Activated CD4-positive, alpha-beta T cell treated with anti-CD3 and anti-CD28 coated beads, Interleukin-2, Interleukin-6, amounts not matched to agents 100 ng/mL and 50 ng/mL, durations not matched to agents 16 hours and 8 hours (primary cell): ENCODE measurements at places on chromosomes 6 and 20.

DNA sequence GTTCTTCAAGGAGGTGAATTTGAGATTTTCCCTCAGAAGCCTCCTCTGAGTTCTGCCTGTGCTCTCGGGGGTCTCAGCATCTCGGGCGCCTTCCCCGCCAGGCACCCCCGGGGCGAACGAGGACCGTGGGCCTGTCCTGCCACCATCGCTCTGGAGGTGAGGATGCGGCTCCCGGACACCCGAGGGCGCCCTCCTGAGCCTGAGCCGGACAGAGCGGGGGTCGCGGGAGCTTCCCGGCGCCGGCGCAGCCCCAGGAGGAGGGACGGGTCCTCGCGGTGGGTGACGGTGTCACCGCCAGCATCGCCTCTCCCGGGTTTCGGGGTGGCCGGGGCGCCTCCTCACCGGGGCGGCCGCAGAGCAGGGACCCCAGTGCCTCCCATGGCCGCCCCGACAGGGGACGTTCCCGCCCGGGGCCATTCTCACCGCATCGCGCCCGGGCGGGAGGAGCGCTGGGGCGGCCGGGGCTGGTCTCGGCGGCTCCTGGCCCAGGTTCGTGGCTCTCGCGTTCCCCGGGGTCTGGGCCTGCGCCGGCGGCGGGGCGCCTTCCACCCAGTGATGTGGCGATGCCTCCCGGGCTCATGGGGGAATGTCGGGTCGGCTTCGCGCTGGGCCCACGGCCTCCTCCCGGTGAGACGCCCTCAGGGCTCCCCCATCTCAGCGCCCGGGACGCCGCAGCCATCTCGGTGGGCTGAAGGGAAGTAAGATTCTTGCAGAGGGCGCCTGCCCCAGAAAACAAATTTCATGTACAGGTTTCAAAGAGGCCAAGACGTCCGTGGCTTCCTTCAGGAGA, 210.5 kb downstream of the ERMARD start:
- no peak for DNase-seq

DNA sequence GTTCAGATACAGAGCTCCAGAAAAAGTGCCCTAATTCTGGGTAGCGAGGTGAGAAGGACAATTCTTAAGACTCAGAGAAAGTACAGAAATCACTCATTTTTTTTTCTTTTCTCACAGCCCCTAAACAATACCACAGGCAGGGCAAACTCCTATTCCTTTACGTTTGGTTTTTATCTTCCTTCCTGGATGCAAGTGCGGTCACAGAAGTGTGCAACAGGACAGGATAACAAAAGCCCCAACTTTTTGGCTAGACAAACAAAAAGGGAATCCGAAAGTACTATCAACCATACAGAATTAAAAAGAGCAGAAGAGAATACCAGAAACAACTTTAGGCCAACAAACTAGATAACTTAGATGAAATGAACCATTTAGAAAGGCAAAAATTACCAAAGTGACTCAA, 18.4 kb upstream of the BEND6 start:
- peak; percentile 9 for DNase-seq

DNA sequence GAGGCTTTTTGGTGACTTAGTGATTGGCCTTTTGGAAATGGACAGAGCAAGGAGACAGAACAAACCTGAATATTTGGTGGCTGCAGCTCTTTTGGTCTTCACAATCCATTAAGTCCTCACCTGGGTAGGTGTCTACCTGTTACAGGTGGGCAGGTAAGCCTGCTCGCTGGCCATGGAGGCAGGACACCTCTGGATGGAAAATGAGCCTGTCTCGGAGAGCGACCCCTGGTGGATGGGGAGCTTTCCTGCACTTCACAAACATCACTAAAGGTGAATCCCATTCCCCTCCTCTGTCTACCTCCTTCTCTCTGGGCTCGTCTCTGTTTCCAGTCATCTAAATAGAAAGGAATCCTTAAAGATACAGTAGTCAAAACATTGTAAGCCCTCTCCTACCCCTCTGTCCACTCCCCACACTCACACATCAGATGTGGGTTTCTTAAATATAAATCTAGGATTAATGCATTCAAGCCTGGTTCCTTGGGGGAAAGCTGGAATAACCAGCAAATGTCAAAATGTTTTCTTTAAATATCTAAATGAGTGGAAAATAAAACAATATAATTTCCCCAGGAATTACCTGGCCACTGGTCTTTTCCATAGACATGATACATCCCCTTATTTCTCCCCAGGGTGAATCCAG, 304.9 kb downstream of the CDH26 start:
- peak; percentile 63 for DNase-seq

GRCh38 chr6:52125139-52125538, 37.7 kb upstream of the PKHD1 start:
- no peak for DNase-seq

DNA sequence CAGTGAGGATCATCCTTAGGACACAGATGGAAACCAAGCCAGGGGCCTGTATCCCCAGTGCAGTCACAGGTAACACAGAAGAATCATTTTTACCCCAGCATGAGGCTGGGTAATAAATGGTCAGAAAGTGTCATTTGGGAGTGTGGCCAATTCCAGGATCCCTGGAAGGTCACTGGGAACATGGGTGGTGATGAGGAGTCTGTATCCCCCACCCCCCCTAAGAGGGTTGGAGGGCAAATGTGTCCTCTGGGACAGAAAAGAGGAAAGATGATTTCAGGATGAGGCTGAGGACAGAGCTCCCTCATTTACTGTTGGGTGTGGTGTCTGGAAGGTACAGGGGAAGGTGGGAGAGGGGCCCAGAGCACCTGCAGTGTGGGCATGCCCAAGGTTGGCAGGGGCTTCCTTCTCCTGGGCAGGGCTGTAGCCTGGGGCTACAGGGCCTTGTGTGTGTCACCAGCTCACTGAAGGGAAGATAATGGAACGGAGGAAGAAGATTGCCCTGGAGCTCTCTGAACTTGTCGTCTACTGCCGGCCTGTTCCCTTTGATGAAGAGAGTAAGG, 34.5 kb downstream of the PLCG1 start:
- DNase-seq, result no peak

DNA sequence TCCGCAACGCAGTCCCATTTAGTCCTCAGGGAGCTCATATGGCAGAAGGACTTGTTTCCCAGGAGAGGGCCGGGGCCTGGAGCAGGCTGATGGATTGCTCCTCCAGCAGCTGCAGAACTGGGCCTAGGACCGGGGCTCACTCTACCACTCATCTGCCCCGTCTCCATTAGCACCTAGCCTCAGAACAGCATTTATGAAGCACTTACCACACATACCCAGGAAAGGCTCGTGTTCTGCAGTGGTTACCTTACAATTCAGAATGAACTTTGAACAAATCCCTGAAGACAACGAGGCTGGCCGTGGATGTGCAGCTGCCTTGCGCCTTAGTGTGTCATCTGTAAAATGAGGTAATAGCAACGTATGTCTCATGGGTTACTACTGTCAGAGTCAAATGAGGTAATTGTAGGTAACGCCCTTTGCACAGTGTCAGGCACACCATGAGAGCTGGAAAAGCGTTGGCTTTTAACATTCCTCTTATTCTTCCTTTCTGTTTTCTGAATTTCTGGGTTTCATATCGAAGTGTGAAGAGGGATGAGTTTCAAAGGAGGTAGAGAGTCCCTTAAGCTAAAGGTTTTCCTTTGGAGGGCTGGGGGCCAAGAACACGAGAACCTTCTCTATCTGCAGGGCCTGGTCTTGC, 46.3 kb upstream of the CD93 start:
- DNase-seq, result no peak

- no peak for DNase-seq
These were observed 16.8 kb downstream of the TAF4 start for GRCh38 chr20:62048821-62049291.

- DNase-seq, result no peak
These were observed 36.2 kb downstream of the IBTK start for GRCh38 chr6:82211326-82211725.

GRCh38 chr20:4041748-4042411, 26.5 kb upstream of the RNF24 start:
- DNase-seq, result no peak

- no peak for DNase-seq
These were observed 1.2 kb downstream of the SNX21 start for GRCh38 chr20:45834797-45835161.

DNA sequence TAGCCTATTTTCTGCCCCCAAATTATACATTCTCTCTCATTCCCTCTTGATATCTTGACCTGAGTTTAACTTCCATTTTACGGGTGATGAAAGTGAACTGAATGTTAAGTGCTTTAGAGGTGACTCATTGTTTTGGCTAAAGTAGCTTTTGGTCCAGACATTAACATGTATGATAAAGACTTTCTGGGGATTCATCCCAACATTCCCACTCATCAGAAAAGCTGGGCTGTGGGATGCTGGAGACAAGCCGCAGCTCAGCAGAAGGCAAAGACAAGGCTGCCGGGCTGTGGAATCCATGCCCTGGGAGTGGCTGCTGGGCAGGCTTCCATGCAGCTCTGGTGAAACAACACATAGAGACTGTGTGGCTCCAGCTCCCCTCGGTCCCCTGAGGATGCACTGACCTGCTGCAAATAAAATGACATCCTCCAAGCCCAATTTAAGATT, 89.9 kb upstream of the SYNDIG1 start:
- no peak for DNase-seq

DNA sequence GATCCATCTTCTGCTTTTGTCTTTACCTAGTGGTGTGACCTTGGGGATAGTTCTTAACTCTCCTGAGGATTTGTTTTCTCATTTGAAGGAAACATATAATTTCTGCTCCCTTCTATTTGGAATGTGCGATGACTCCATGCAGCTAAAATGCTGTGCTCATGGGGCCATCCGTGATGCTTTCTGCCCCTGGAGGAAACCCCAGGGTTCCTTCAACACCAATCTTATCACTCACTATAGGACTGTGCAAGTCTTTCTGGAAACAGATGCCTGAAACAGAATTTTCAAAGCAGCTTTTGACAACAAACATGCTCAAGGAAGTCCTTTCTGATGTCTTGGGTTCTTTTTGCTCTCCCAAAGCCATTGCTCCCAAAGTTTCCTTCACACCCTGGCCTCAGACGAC, 128.8 kb upstream of the GGTLC1 start:
- no peak for DNase-seq

DNA sequence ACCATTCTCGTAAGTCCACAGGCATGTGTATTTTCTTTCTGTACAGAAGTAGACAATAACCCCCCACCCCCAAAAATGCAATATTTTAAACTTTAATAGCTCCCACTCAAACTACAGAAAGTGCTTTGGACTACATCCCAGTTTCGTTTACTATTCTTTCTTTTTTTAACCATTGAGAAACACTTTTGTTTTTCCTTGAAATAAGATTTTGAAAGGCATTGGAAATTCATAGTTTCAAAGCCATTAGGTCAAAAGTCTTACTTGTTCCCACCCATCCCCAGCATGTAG, 140.0 kb downstream of the KIF16B start:
- no peak for DNase-seq

GRCh38 chr6:90936286-90936685, 349.4 kb upstream of the MAP3K7 start:
- DNase-seq, result no peak

- no peak for DNase-seq
These were observed 875 bp upstream of the ZBTB9 start for GRCh38 chr6:33453393-33454008.

DNA sequence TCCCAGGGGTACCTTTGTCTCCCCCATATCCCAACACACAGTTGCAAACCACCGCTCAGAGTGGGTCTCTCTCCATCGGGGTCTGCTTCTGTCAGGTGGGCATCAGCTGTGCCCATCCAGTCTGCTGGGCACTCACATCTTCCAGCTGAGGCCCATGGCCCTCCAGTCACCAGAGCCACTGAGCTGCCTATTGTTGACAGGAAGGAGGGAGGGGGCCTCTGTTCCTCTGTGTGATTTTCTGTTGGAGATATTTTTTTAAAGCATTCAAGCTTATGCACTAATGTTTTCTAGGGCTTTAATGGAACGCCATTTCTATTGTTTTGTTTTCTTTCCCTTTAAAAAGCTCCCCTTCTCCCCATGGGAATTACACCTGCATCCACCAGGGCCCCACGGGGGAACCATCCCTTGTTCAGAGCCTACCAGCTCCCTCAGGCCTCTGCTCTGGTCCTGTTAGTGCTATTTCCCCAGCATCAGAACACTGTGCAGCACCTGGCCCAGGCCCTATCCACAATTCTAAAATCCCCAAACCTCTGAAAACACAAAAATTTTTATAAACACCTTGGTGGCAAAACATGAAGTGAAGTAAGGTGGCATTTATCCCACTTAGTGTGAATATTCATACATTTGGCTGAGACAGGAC, 326.2 kb downstream of the CD83 start:
- DNase-seq, result no peak

DNA sequence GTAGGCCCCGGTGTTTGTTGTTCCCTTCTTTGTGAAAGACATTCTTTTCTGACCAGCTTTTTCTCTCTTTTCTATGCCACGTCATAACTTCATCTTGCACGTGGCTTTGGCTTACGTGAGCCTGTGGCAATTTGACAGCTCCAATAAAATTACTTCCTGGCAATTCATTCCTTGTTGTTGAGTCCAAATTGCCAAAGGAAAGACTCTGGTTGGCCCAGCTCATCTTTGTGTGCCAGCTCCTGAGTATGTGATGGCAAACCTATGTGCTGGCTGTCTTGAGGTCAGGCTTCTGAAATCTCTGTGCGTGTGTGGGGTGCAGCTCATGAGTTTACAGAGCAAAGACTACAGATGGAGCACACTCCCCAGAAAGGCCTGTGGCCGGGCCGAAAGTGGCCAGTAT, 272.5 kb upstream of the SGK1 start:
- no peak for DNase-seq

DNA sequence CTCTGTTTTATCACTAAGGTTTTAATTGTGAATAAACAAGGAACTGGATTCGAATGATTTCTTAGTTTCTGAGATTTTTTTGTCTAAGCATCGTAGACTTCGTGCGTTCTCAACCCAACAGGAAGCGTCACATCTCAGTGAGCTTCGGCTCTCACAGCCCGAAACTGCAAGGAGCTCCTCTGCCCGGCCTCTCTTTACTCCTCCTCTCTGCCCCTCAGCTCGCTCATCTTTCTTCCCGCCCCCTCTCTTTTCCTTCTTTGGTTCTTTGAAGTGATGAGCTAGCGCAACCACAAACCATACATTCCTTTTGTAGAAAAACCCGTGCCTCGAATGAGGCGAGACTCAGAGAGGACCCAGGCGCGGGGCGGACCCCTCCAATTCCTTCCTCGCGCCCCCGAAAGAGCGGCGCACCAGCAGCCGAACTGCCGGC, 480 bp upstream of the NT5E start:
- DNase-seq, result peak; percentile 33

DNA sequence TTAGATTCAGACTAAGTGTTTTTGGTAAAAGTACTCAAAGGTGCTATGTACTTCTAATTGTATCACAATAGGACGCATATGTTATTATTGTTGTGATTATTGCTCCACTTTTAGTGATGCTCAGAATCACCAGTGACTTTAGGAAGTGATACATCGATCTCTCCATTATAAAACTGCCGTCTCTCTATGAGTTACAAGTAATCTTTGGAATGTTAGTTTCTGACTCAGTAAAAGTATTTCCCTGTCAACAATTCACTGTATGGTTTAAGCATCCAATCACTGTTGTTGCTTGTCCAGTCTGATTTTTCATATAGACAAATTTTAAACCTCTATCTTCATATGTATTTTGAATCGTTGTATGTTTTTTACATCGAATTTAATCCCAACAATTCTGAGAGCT, 9.4 kb downstream of the DCBLD1 start:
- no peak for DNase-seq
